CD4-positive, alpha-beta T cell (primary cell): ENCODE measurements at places on chromosomes 11 and 22. TPM values are rescaled to one million over a fixed set of nuclear protein-coding genes. Genes with fewer than 3 reads are reported as not detected.

DNA sequence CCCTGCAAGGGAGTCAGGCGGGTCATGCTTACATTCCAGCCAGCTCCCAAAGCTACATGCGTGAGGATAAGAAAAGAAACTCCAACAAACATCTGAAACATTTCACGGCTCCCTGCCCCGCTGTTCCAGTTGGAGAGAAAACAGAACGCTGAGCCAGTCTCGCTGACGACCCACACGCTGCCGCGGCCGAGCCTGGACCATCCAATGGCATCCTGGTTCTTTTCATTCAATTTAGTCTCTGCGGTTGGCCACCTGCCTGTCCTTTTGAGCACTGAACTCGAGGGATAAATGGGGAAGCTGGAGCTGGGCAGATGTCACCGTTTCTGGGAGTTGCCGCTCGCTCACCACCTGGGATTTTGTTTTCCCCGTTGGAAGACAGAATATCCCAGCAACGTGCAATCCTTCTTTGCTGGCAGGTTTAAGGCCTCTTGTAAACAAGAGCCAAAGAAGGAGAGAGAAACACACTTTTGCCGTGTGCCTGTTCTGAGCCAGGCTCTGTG is 45.3 kb upstream of the SHISAL1 start:
- no peak for DNase-seq

DNA sequence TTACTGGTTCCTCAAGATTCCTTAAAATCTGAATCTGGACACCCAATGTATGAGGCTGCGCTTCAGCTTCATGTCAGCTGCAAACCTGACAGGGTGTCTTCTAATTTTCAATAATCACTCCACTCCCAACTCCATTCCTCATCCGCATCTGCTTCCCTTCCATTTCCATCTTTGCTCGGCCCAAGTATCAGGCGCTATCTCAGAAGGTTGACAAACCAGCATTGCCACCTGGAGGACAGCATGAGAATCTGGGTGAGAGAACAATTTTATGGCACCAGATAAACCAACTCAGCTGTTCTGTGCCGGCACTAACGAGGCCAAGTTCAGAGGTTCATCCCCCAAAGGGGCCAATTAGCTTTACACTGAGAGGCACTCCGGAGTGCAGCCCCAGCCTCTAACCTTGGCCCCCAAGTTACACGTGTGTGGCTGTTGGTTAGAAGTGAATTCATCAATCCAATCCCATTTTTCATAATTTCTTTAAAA is 79.1 kb upstream of the LMO2 start:
- peak; percentile 12 for DNase-seq

DNA sequence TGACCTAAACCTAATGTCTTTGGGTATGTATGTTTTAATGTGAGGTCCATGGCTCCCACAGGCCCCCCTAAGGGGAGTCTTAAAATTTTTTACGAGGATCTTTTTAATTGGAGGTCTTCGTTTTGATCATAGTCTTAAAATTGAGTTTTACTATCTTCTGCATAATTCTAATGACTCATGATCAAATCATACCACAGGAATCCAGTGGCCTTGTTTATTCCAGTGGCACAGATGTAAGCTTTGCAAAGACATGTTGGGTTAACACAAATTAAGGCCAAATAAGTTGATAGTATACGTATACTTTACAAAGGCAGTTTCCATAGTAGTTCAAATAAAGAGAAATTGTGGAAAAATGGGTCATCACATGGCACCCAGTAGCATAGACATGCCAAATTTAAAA is 33.9 kb upstream of the FJX1 start:
- no peak for DNase-seq

GRCh38 chr11:117502015-117502778 is 174.5 kb downstream of the CEP164 start:
- no peak for DNase-seq

GRCh38 chr11:77324508-77324907 is 23.0 kb upstream of the GDPD4 start:
- DNase-seq = no peak

- no peak for DNase-seq
Measured at GRCh38 chr11:27204529-27204928, 158.5 kb downstream of the CCDC34 start.

DNA sequence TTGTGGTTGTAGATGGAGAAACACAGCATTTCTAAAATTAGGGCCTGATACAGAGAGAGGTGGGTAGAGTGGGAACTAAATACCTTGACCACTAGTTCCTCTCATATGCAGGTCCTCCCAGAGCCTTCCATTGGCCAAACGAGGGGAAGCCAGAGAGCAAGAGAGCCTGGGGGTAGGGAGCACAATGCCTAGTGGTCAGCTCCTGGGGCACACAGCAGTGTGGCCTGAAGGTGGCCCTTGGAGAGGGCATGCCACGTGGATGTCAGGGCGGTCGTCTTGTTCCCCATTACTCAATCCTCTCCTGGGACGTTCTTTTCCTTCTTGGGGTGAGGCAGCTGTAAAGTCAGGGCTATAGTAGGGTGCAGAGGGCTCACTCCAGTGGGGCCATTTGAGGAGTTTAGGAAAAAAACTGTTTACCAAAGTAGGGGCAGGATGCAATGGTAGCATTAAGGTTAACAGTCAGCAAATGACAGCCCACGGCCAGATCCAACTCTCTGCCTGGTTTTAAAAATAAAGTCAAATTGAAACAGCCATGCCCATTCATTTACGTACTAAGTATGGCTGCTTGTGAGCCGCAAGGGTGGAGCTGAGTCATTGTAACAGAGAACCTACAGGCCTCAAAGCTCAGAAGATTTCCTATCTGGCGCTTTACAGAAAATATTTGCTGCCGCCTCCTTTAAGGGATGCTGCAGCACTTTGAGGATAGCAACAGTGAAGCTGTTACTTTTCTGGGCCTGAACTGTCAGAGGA is 7.6 kb downstream of the MYO18B start:
- no peak for DNase-seq

GRCh38 chr11:19712281-19713195 is at the start of gene NAV2:
Gene NAV2 (plus strand): TSS chr11:19712837. CDS start chr11:19713696, 859 bp downstream.
- DNase-seq = peak; percentile 49

DNA sequence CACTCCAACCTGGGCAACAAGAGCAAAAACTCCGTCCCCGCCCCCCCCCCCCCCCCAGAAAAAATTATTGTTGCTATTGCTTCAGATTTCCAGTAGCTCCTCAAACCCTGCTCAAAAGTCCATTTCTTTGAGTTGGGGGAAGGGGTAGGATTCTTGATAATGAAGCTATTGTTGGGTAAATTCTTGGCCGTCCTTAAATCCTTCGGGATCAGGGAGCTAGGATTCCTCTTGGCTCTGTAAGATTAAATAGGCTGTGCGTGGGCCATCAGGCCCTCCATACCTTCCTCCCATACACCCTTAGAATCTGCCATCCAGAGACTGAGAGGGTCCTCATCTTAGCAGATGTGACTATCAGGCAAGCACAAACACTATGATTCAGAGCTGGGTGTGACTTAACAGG is 16.4 kb downstream of the YWHAH start:
- no peak for DNase-seq

GRCh38 chr11:112004389-112004788 is 20.8 kb upstream of the DLAT start:
- no peak for DNase-seq

The GNAZ gene
- total RNA-seq = 0.20 TPM

The FJX1 gene
- total RNA-seq = not detected
